ENCODE measurements at places on chromosomes 1 and 21.

DNA sequence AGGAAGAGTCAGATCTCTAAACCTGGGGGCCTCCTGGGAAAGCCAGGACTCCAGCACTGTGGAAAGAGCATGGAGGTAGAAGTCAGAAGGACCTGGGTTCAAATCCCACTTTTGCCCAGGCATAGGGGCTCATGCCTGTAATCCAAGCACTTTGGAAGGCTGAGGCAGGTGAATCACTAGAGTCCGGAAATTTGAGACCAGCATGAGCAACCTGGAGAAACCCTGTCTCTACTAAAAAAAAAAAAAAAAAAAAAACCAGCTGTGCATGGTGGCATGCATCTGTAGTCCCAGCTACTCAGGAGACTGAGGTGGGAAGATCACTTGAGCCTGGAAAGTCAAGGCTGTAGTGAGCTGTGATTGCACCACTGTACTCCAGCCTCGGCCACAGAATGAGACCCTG lies 31.8 kb downstream of the LDLRAP1 start:
- no peak for DNase-seq

GRCh38 chr1:59367301-59368007 lies 70.6 kb downstream of the FGGY start:
- no peak for DNase-seq

GRCh38 chr1:71424536-71424935 lies 343.7 kb upstream of the ZRANB2 start:
- no peak for DNase-seq

- no peak for DNase-seq
Measured at GRCh38 chr1:151868486-151868885, 15.0 kb upstream of the THEM5 start.

DNA sequence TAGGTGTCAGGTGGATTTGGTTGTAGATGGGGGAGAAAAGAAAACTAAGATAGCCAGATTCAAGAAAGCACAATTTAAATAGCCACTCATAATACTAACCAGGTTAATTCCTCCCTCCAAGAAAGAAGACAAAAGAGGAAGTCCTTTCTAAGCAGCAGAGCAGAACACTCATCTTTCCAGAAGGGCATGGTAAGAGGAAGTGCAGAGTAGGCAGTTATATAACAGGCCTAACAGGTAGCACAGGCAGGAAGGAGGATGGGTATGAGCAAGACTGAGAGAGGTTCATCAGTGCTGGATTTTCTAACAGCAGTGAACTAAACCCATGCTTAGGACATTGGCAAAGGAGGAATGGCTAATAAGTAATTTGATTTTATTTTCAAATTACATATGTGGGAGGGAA lies 517.5 kb downstream of the PLPP3 start:
- DNase-seq: no peak

DNA sequence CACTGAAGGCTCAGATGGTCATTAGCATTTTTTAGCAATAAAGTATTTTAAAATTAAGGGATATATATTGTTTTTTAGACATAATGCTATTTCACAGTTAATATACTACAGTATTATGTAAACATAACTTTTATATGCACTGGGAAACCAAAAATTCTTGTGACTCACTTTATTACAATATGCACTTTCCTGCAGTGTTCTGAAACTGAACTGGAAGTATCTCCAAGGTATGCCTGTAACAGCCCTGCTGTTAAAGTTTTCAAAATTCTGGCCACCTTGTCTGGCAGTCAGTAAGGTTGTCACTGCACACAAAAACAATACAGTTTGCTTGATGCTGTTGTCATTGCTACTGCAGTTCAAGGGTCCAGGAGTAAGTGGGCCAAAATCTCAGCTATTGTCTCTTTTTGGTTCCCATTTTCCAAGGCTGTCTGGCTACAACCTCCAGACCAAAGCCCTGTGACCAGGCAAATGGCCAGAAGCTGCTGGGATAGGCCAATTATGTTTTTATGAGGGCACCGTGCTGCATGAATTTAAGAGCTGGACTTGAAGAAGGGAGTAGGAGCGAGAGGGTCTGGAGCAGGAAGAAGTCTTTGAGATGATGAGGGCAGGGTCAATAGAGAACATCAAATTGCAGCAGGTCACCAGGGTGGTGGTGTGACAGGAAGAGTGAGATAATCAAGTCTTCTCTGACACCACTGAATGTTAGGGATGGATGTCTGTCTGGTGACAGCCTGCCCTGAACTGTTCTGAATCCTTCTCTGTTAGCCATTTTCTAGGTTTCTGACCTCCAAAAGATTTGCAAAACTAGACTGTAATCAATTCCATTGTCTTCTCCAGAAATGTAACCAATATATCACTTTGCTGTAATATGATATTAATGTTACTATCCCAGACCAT lies 82.3 kb upstream of the CACHD1 start:
- no peak for DNase-seq

DNA sequence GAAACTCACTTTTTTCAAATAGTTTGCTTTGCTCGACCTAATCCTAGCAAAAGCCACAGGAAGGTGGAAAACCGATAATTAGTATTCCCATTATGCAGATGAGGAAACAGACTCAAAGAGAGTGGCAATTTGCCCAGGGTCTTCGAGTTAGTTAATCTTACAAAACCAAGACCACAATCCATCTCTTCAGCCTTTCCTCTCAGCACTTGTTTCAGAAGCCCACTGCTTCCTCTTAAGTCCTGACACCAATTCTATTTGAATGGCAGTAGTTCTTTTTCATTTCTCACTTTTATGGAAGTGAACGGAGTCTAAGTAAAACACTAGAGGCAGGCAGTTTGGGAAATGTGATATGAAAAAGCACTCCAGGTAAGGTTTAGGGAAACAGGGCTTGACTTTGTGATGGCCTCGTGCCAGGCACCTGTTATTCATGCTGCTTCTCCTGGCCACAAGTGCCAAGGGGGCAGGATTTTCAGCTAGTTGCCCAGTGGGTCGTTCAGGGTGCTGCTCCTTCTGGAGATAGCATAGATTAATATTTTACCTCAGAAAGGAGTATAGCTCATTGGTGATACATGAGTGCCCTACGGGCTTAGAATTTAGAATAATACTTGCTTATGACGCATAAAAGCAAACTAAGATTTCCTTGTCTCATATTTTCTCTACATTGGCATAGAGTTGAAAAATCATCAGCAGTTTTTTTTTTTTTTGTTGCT lies 76.6 kb upstream of the NRIP1 start:
- no peak for DNase-seq

- no peak for DNase-seq
Measured at GRCh38 chr1:162882248-162882674, 21.3 kb upstream of the CCDC190 start.

DNA sequence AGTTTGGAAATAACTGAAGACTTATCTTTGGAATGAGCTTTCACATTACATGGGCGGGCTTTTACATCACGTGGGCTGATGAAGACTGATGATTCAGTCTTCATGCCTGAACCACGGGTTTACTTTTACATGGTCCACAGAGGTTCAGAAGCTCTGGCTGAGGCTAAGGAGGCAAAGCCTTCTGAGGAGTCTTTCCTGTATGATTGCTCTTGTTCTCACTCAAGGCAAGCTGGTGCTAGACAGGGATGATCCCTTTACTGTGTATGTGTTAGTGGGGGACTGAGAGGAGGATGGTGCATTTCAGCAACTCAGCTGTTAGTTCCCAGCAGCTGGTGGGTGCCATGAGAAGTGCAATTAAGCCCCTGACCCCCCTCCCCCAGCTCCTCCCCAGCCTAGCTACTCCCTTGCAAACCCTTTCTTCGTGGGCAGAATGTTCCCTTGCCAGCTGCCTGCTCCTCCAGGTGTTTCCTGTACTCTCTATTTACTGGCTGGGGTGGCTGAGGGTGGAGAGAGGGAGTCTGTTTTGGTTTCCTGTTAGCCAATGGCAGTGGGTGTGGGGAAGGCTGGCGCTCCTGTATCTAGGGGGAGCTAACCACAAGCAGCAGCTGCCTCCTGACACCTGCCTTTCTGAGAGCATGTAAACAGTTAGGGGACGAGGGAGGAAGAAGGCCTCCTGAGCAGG lies 15.4 kb downstream of the BTG2 start:
- peak; percentile 54 for DNase-seq

- no peak for DNase-seq
Measured at GRCh38 chr1:58964880-58965279, 181.0 kb upstream of the JUN start.

- DNase-seq: no peak
Measured at GRCh38 chr1:226945106-226945857, 5.2 kb downstream of the COQ8A start.

DNA sequence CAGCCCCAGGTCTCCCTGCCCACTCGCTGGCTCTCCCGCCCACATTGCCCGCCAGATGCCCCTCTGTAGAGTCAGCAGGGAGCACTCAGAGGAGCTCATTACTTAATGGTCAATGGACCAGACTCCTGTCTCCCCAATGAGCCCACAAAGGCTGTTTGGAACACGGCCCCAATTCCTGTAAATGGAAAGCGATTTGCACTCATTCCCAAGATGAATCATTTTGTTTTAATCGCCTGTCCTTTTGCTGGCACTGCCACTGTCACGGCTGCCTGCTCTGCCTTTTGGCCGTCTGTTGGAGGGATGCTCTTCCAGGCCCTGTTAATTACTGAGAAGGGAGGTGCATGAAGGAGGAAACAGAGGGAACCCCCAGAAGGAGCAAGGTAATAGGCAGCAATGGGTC lies 44.8 kb upstream of the ATP2B4 start:
- no peak for DNase-seq

GRCh38 chr1:159222075-159222865 lies 17.6 kb downstream of the ACKR1 start:
- DNase-seq: no peak

DNA sequence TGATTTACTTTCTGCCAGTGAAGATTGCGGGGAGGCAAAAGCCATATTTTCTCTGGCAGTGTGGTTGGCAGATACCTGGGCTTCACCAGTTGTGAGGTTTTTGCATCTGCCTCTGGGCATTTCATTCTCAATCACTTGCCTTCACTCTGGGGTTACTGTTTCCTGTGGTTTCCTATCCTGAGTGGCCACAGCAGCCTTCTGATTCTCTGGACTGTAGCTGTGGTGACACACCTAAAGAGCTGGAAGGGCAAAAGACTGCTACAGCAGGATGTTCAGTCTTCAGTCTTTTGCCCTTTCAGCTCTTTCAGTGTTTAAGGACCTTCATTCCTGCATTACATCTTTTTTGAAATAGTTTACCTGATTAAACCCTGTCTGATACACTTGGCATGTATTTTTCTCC lies 50.5 kb upstream of the GPR52 start:
- no peak for DNase-seq

GRCh38 chr1:30929135-30929889 lies 20.8 kb upstream of the SDC3 start:
- no peak for DNase-seq

DNA sequence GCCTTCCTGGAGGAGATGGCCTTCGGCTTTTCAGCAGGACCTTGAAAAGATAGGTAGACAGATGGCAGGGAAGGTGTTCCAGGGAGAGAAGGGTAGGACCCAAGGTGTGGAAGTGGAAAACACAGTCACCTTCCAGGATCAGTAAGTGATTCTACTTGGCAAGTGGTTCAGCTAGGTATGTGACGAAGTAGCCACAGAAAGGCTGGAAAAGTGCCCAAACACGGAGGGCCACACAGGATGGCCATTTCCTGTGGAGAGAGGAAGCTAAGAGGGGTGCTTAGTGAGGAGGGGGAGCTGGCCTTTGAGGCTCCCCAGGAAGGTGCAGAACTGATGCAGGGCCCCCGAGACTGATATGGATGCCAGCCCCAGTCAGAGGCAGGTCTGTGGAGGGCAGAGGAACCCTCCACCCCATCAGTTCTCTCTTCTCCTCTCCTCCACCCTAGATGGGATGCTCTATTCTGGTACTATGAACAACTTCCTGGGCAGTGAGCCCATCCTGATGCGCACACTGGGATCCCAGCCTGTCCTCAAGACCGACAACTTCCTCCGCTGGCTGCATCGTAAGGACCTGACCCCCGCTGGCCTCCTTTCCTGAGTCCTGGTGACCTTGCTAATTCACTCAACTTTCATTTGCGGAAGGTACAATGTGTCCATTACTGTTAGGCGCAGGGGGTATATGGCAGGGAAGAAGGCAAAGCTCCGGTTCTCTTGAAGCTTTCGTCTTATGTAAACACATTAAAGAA lies 6.8 kb downstream of the SEMA4A start:
- no peak for DNase-seq

DNA sequence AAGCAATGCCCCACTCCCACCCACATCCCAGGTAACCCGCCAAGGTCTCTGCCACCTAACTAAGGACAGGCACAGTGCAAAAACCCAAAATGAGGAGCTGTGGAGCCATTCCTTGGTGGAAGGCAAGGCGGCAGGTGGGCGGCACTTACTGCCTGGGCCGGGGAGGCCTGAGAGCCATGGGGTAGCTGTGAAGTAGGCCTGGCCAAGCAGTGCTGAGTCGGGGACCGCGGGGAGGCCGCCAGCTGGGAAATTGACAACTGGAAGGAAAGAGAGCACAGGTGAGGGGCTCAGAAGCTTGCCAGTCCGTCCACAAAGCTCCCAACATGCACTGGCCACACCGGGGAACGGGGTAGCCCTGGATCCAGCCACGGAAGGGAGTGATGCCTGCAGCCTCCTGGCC lies 85.3 kb downstream of the NPHP4 start:
- DNase-seq: no peak

DNA sequence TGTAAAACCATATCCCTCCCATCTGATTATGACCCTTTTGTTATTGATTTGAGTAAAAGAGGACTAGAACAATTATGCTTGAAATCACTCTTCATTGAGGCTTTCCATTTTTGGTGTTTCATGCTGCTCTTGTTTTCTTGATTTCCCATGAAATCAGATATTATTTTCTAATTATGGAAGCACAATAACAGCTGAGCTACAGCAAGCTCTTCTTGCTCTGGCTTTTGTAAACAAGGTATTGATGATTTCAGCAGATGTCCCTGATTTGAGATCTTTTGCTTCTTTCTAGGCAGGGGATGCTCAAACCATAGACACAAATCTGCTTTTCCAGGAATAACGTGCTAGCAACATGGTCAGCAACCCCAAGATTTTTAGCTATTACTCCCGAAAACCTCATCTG lies 607.8 kb downstream of the NCAM2 start:
- DNase-seq: no peak
